ENCODE measurements at places on chromosomes 13 and 19.
A peak's percentile ranks its signal among the peaks of the same experiment; 100 is the strongest.

- DNase-seq, result no peak
Measured at GRCh38 chr13:43472980-43473379, 313.8 kb downstream of the ENOX1 start.

DNA sequence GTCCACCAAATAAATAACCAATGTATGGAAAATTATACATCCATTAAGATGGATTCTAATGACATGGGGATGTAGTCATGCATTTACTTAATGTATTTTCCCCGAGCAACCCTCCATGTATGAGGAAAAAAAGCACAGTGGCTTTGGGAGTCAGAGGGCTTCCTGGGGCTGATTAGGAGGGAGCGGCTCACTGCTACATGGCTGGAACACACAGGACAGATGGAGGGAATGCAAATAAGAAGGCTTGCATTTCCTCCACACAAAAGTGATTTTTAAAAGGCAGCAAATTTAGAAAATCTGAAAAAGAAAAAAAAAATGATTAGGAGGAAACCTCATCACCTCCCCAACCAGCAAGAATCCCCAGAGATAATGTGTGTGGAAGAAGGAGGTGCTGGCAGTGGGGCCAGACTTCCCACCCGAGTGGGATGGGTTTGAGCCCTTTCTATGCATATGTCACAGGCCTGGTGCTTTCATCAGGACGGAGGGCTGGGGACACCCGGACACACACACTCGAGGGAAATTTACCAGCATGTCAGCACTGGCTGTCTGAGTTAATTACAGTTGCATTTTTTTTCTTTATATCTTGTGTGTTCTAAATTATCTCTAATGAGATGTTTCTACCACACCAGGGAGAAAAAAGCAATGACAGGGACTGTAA lies 118.9 kb downstream of the USP12 start:
- DNase-seq, result no peak

GRCh38 chr13:82751206-82751605 lies 1131.1 kb downstream of the SLITRK1 start:
- DNase-seq, result no peak

DNA sequence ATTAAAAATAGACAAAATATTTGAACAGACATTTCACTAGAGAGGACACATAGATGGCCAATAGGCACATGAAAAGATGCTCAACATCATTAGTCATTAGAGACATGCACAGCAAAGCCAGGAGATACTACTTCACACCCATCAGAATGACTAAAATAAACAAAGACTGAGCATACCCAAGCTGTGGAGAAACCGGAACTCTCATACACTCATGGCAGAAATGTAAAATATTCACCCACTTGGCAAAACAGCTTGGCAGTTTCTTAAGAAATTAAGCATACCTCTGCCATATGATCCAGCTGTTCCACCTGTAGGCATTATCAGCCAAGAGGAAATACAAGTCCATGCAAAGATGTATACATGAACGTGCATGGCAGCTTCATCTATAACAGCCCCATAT lies 213.4 kb downstream of the TSHZ3 start:
- DNase-seq, result no peak

DNA sequence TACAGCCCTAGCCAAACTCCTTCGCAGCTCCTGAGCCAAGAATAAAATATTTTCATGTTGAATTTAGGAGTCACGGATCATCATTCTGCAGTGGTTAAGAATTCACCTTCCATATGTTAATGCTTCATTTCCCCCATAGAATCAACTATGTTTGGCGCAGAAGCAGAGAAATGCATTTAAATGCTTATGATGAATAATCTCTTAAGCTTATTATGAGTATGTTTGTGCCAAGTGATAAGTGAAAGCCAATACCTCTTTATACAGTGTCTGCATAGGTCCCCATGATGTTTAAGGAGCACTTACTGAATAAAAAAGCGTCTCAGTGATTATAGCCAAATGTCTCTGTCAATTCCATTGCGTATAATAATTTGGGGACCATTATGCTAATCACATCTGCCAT lies 32.7 kb upstream of the POMP start:
- no peak for DNase-seq

DNA sequence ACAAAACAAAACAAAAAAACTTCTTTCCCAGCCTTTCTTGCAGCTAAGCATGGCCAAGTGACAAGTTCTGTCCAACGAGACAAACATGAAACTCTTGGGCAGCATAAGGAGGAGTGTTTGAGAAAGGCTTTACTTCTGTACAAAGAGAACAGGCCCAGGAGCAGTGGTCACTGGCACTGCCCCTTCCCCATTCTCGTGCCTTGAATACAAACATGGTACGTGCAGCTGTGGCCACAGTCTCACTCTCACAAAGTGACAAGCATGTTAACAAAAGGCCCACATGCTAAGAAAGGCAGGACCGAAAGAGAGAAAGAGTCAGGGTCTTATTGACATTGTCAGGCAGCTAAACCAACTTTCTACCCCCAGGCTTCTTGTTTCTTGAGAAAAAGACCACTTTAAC lies 19.8 kb upstream of the SLC25A30 start:
- DNase-seq, result no peak

- DNase-seq, result peak; percentile 3
Measured at GRCh38 chr13:26300140-26300539, 46.2 kb downstream of the CDK8 start.

GRCh38 chr13:26697069-26697955 lies 63.3 kb downstream of the GPR12 start:
- no peak for DNase-seq

DNA sequence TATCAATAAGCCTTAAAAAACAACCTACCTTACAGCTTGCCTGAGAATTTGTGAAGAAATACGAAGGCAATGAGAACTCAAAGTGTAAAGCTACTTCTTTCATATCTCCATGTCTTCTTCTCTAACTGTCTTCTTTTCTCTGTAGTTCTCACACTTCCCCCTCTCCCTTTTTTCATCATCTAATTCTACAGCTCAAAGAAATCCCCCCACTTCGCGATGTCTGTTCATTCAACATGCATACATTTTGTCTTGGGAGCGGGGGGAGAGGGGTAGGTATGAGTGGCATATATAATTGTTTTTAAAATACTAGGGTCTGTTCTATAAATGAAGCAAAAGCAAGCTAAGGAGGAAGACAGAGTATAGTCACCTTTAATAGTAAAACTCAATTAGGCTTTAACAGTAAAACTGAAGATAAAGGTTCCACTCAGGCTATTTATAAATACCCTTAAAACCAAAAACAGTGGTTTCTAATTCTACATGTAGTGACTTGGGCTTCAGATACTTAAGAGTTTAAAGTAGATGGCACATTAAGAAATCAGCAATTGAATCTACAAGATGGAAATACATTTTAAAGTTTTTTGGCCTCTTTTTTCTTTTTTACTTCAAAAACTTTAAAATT lies 106.9 kb downstream of the KLF12 start:
- DNase-seq, result no peak

DNA sequence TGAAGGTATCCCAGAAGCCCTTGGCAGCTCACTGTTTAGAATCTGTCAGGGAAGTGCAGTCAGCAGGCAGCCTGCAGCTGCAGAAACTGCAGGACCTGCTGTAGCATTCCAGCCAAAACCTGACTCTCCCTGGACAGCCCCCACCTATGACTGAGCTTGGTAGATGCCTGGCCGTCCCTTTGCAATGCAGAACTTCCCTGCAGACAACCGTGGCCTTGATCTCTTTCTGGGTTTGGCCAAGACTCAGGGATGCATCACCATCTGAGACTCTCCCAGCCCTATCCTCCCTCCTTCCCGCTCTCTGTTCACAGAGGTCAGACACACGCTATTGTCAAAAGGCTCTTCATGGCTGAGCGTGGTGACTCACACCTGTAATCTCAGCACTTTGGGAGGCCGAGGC lies 99.4 kb downstream of the ZNF557 start:
- no peak for DNase-seq

DNA sequence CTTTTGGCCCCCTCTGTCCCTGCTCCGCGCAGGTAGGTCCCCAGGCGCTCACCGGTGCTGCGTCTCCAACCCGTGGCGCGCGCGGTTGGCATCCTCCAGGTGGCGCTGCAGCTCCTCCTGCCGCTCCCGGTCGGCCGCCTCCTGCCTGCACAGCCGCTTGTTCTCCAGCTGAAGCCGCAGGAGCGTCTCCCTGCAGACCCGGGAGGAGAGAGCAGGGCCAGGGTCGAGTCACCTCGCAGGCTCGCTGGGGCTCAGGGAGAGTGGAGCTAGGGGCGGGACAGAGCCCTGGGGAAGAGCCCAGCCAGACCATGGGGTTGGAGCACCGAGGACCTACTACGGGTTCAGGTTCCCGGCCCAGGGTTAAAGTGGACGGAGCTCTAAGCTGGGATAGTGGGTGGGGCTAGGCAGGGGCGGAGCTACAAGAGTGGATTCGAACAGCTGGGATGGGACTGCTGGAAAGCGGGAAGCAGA lies 9.3 kb downstream of the HOOK2 start:
- DNase-seq, result peak; percentile 69

GRCh38 chr13:20696073-20696472 lies 7.4 kb upstream of the IL17D start:
- no peak for DNase-seq

DNA sequence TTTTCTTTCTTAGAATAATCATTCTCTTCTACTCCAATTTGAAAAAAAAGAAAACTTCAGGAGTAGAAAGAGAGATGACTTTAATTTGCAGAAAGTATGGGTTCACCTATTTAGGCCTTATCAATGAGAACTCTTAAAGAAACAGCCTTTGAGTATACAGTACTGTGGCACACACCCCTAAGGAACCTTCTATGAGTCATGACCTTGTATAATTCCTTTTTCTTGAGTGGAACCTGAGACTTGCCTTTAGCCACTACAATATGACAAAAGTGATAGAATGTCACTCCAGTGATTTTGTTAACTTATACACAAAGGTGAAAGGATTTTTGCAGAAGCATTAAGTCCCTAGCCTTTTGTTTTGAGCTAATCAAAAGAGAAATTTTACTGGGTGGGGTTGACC lies 58.7 kb downstream of the ITGBL1 start:
- no peak for DNase-seq

- DNase-seq, result no peak
Measured at GRCh38 chr19:46224773-46225172, 4.8 kb upstream of the IGFL1 start.

DNA sequence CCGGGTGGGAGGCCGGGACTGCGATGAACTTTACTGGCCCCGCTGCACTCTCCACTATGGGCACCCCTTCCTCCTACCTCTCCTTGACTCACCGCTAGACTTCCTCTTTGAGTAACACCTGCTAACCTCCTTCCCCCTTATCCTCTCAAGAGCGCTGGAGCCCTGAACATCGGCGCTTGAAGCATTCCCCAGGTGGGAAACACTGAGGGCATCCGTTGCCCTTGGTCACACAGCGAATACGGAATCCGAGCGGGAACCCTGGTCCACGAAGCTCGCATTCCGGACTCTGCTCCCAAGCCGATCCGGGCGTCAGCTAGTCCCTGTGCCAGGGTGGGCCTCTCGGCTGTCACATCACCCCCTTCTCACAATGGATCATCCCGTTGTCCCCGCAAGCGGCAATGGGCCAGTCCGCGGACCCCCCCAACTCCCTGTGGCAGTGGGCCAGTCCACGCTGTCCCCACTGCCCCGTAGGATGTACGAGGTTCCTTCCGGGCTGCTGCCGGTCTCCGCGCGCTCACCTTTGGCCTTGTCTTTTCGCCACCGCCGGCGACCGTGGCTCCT lies 4.2 kb downstream of the LIPE start:
- DNase-seq, result peak; percentile 19

- DNase-seq, result no peak
Measured at GRCh38 chr13:88675347-88675996, 1004.3 kb downstream of the SLITRK5 start.

DNA sequence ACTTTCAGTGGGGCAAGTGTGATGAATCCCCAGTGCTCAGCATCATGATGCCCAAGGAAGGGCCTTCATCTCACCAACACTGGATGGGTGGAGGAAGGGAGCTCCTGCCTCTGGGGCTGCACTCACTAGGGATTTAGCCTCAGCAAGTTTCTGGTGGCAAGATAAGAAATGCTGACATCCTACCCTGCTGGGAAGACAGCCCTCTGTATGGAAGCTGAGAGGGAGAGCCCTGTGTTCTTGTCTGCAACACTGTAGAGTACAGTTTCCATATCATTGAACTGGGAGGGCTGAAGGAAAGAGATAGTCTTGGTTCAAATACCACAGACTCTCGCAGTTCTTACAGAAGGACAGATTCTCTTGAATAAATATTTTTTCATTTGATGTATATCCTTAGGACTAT lies 7.3 kb upstream of the ZNF460 start:
- DNase-seq, result no peak

- peak; percentile 26 for DNase-seq
Measured at GRCh38 chr19:56566904-56567273, 379 bp upstream of the ZNF470 start.

- DNase-seq, result no peak
Measured at GRCh38 chr13:82165396-82166174, 1716.7 kb downstream of the SLITRK1 start.

- peak; percentile 6 for DNase-seq
Measured at GRCh38 chr19:4140237-4140711, 13.2 kb upstream of the CREB3L3 start.

GRCh38 chr19:29128203-29128602 lies 84.7 kb downstream of the UQCRFS1 start:
- DNase-seq, result no peak

- DNase-seq, result no peak
Measured at GRCh38 chr13:27665333-27665732, 43.6 kb downstream of the POLR1D start.

- DNase-seq, result peak; percentile 28
Measured at GRCh38 chr19:42606660-42607351, 12.1 kb upstream of the CEACAM8 start.

DNA sequence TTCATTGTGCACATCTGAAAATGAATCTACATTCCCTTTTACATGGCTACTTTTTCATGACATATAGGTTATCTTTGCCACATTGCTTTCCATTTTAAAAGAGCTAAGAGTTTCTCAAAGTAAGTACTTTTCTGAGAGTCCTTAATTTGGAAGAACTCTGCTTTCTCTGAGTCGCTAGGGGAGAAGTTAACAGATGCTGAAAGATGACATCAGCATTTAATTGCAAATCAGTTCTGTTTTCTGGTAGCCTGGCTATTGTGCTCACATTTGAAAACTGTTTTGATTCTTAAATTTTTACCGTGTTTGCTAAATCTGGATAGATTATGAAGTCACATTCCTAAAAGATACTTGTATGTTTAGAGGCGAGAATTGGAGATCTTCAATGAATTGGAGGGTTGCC lies 107.7 kb upstream of the C1QTNF9B start:
- no peak for DNase-seq

GRCh38 chr19:4647676-4648644 lies 8.6 kb downstream of the TNFAIP8L1 start:
- no peak for DNase-seq

- DNase-seq, result no peak
Measured at GRCh38 chr13:71290963-71291841, 575.8 kb downstream of the DACH1 start.

DNA sequence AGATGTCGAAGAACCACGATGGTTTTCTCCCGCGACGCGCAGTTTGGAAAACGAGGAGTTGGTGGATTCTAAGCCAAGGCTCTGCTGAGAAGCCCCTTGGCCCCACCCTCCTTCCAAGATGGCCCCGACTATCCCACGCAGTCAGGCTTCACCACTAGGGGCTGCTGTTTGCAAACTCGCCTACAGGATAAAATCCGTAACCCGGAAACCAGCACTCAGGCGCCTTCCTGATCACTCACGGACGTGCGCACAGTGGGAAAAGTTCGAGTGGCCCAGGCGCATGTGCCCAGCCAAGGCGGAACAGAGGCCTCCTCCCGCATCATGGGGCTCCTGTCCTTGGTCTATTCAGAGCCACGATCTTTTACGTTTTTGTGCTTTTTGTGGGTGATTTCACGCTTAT lies 19.2 kb upstream of the UQCR11 start:
- peak; percentile 36 for DNase-seq
